WERI-Rb-1 (cell line): ENCODE measurements at places on chromosomes 11 and 22.

DNA sequence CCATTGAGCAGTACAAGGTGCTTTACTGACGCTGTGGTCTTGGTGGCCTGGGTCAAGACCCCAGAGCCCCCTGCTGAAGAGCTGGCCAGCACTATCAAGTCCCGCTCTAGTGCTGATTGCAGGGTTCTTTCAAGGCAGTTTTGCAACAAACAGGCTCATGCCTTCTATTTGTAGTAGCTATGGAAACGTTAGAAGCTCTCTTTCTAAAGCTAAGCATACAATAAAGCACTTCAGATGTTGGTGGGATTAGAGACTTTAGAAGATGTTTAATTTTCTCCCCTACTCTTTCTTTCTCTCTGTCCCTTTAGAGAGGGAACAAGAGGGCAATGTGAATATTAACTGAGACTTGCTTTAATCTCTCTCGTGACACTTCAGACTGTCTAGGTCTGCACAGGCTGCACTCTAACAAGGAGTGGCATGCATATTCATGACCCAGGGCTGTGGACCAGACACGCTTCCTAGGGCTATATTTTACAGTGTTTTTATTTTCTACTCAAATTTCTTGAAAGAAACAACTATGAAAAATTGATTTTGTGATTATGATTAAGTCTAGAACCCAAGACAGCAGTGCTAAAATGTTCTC lies 138.6 kb downstream of the WNT7B start:
- DNase-seq, result no peak

GRCh38 chr11:109864151-109864661 lies 229.0 kb upstream of the ZC3H12C start:
- DNase-seq, result no peak

- DNase-seq, result peak; percentile 89
Measured at GRCh38 chr11:77637345-77638165, at the start of gene CLNS1A. Gene CLNS1A (minus strand): TSS chr11:77637794. CDS start chr11:77637714, 80 bp downstream.

GRCh38 chr11:118338637-118339061 lies 3.9 kb downstream of the CD3D start:
- DNase-seq, result no peak

DNA sequence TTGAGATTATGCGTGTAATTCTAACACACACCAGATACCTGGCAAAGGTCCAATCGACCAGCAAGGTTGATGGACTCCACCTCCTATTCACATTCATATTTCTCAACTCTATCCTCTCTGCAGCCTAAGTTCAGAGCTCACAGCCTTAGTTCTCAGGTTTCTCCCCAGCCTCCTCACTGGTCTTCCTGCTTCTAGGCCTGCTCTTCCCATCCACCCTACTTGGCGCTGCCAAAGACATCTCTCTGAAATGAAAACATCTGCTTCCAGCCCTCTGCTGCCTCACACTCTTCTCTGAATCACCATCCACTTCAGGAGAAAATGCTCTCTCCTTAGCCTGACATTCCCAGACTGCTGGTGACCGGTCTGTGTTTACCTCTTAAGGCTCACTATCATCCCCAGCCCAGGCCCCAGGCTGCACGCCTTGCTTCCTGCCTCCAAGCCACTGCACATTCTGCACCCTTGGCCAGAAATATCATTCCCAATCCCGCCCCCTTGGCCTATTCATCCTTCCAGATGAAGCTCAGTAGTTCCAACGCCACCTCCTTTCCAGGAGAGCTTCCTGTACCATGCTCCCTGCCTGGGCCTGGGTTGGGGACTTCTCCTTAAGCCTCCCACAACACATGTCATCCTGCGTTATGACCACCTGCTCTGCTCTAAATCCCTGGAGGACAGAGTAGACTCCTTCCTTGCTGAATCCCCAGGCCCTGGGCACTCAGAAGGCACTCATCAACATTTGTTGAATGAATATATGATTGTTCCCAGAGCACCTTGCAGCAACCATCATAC lies 3.5 kb downstream of the ARRB1 start:
- DNase-seq, result peak; percentile 82

GRCh38 chr11:112172362-112172994 lies 2.8 kb upstream of the BCO2 start:
- DNase-seq, result no peak

GRCh38 chr11:95486466-95486865 lies 255.5 kb upstream of the SESN3 start:
- no peak for DNase-seq

GRCh38 chr11:1197886-1198560 lies 24.8 kb upstream of the MUC5B start:
- peak; percentile 6 for DNase-seq

- DNase-seq, result no peak
Measured at GRCh38 chr11:114819028-114819427, 140.7 kb downstream of the NXPE2 start.

GRCh38 chr11:65657426-65657825 lies 5.3 kb downstream of the RELA start:
- DNase-seq, result no peak

- DNase-seq, result peak; percentile 85
Measured at GRCh38 chr11:123577081-123577598, 77.3 kb downstream of the SCN3B start.

DNA sequence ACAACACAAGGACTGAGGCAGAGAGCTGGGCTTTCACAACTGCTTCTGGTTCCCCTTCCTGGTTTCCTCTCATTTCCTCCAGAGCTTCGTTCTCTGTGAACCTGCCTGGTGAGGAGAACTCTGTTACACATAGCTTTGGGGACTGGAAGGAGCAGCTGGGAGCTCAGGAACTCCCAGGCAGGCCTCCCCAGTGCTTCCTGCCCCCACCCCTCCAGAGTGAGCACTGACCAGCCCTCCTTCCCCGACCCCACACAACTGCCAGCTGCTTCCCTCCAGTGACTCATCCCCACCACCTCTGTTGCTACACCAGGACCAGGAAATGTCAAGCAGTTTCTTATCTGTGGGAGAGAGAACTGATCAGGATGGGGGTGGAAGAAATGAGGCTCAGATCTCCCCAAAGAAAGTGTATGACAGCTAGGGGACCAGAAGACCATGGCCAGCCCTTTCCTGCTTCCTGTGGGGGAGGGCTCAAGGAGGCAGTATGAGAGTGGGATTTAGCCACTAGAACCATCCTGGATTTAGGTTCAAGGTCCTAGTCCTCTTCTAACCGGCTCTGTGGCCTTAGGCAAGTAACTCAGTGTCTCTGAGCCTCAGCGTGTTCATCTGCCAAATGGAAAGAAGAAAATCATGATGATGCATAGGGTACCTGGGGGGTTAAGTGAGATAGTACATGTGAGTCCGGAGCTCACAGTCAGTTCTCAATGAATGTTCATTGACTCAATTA lies 4.5 kb upstream of the TP53I11 start:
- peak; percentile 75 for DNase-seq

DNA sequence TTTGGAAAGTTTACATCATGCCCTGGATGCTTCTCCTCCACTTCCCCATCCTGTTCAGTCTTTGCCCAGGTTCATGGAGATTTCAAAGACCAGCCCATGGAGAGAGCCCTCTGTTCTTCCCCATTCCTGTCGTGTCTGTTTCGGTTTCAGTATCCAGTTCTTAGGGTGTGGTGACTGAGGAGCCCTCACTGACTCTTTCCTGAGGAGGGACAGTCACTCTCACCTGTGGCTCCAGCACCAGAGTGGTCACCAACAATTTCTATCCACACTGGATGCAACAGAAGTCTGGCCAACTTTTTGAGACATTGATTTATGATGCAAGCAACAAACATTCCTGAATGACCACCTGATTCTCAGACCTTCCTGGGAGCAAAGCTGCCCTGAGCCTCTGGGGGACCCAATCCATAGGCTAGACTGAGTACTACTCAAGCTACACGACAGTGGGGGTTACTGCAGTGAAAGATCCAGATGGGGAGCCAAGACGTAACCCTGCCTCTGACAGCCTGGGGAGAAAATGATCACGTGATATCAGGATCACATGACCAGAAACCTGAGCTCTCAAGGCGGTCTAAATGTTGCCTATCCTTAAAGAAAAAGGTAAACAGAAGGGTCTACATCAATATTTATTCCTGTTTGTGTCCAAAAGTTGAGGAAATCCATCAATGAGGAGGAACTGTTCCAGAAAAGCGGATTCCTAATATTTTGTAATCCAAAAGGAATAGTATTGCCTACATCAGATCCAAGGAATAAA lies 76.2 kb upstream of the VPREB1 start:
- DNase-seq, result no peak

DNA sequence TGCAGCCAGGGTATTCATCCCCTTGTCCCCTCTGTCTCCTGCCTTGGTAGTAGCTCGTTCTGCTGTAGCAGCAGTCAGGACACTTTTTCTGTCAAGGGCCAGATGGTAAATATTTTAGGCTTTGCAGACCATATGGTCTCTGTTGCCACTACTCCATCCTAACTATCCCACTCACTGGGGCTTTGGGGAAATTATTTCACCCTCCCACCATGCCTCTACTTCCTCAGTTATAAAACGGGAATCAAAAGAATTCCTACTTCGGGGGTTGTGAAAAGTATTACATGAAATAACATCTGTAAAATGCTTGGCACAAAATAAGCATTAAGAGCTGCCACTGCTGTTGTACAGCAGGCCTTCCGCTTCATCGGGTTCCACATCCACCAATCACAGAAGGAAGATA lies 89.9 kb upstream of the LDLRAD3 start:
- peak; percentile 33 for DNase-seq

DNA sequence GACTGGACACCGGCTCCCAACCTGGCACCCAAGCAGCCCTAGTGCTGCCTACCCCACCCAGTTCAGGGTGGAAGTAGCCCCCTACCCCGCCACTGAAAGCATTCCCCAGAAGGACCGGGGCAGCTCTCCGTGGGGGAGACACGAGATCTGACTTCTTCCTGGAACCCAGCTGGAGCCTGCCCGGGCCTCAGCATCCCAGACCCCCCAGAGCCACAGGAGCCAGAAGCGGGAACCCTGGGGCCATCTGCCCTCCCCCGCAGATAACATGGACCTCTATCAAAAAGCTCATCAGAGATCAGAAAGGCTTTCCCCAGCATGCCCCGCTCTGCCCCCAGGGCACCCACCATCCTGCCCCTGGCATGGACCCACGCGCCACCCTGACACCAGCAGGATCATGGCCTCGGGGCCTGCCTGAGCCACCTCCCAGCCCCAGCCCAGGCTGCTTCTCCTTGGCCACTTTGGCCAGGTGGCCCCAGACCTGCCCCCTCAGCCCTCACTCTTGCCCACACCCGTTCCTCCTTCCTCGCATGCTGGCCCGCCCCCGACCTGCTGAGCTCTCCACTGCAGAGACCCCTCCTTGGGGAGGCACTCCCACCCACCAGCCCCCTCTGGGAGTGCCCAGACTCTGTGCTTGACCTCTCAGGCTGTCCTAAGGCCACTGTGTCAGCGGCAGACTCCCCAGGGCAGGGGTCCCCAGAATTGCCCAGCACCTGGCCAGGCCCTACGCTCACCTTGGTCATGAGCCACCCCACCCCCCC lies 17.1 kb downstream of the WNT7B start:
- DNase-seq, result no peak

DNA sequence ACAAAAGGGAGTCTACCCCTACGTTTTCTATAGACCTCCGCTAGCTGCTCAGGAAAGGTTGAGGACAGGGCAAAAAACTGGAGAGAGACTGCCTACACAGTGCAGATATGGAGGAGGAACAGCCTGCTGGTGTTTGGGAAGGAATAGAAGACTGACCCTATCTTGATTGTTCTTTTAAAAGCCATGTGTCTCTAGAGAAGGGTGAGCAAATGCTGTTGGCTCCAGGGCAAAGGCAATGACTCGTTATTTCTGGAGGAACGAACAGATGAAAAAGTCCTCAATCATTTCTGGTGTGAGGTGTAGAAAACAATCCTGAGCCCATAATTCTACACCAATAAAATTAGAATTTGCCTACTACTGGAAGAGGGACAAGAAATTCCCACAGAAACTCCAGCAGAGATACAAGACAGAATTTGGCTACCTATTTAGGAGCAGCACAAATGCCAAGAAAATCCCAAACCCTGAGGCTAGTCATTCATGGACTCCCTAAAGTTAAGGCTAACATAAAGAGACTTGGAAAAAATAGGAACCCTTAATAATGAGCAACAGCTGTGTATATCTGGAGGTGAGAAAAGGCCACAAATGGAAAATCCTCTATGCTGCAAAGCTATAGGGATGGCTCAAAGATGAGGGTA lies 1206.3 kb upstream of the CNTN5 start:
- no peak for DNase-seq

GRCh38 chr22:28594797-28595462 lies 84.7 kb downstream of the TTC28 start:
- DNase-seq, result no peak

DNA sequence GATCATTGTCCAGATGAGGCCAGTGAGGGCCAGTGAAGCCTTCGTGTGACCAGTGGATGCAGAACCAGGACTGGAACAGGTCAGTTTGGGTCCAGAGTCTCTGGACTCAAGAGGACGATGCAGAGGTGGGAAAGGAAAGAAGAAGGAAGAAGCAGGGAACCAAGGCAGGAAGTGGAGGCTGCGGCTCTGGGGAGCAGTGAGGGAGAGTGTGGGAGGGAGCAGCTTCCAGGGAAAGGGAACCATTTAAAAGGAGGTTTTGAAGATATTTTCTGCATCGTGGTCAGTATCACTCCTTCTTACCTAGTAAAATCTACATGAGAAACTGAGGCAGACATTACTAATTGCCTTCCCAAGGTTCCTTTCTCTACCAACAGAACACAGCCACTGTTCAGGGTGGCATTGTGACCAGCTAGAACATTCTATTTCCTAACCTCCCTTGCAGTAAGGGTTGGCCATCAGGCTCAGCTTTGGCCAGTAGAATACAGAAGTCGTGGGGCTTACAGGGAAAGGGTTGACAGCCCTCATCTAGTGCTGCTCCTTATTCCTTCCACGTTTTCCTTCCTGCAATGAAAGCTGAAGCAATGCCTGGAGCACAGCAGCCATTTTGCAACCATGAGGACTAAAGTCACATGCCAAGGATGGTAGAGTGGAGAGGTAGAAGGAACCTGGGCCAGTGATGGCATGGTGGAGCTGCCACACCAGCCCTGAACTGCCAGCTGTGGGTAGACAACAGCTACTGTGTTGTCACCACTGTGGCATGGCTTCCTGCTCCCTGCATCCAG lies 29.1 kb upstream of the LINC01488 start:
- DNase-seq, result no peak

DNA sequence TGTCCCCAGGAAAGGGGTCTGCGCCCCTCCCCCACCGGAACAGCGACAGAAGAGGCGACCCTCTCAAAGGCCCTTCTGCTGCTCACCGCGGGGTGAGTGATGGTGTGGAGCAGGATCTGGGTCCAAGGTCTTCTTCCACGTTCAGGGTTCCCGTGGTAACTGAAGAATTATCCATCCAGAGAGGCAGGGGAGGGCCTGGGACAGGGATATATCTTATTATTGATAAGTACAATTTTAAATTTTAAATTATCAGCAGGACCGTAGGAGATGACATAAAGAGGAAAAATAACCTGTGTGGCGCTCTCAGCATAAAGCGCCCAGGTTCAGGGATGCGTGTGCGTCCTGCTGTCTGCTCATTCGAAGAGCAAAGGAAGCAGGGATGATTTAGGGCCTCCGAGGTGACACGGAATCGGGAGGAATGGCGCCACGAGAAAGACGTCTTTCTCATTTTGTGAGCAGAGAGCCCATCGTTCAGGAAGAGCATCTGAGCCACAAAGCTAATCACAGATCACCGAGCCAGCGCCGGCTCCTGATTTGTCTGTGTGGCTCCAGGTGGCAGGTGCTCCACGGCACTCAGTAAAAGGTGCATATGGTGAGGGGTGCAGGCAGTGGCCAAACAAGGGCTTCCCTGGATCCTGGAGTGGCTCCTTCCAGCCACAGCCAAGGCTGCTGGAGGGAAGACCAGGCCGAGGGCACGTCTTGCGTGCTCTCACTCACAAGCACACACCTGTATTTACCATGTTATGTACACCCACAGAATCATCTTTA lies 19.3 kb downstream of the KRTAP5-5 start:
- no peak for DNase-seq

- no peak for DNase-seq
Measured at GRCh38 chr22:44995105-44995514, 14.7 kb downstream of the PHF21B start.
